ENCODE measurements at places on chromosomes 3 and 15. TPM values are rescaled to one million over a fixed set of nuclear protein-coding genes. Genes with fewer than 3 reads are reported as not detected.

DNA sequence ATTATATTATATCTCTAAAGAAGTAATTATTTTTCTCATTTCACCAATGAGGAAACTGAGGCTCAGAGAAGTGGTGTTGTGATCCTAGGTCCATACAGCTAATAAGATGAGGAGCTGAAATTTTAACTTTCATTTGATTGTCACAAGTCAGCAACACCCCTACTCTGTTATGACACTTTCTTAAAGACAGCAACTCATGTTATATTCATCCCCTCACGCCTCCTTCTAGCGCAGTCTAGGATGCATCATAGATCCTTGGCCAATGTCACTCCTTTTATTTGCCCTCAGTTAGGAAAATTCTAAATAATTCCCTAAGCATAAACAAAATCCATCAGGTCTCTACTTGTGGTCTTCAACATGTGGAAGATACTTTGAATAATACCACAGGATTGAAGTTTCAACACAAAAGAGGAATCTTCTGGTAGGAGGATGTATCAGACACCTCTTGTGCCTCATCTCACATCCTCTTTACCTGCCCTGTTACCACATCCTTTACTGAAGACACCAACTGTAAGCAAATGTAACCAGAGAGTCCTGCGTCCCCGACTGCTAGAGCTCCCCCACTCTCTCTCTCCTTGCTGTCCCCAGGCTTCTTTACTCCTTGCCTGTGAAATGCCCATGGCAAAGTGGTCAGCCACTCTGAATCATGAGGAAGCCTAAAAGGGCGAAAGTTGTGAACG is 53.7 kb downstream of the TRIM42 start:
- no peak for DNase-seq

DNA sequence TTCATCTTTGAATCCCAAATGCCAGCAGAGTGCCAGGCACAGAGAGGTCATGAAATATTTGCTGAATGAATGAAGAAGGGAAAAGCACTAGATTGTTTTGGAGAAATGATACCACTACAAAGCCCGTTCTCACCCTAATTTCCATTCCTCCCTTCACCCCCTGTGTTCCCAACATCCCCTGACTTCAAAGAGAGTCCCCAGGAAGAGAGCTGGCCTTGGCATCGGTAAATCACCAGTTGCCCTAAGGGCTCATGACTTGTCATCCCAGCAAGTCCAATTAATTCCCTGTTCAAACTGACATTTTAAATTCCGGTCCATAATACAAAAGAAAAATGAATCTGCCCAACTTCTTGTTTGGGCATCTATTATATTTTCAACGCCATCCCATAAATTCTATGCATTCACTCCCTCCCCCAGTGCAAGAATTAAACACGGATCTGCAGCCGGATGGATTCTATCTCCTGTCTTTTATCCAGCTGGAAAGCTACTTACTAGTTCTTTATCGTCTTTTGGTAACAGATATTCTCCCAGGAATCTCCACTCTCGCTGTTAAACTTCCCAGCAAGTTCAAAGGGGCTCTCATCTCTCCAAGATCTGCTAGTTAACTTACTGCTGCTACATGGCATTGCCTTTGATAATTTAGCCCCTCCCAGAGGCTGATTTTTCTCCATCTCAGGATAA is 63.9 kb upstream of the TSC22D2 start:
- no peak for DNase-seq

- no peak for DNase-seq
Observed at GRCh38 chr3:110341047-110341446, 730.6 kb upstream of the NECTIN3 start.

- no peak for DNase-seq
Observed at GRCh38 chr15:39315206-39315850, 265.6 kb upstream of the THBS1 start.

- DNase-seq: no peak
Observed at GRCh38 chr3:137789236-137789635, 25.1 kb downstream of the SOX14 start.

DNA sequence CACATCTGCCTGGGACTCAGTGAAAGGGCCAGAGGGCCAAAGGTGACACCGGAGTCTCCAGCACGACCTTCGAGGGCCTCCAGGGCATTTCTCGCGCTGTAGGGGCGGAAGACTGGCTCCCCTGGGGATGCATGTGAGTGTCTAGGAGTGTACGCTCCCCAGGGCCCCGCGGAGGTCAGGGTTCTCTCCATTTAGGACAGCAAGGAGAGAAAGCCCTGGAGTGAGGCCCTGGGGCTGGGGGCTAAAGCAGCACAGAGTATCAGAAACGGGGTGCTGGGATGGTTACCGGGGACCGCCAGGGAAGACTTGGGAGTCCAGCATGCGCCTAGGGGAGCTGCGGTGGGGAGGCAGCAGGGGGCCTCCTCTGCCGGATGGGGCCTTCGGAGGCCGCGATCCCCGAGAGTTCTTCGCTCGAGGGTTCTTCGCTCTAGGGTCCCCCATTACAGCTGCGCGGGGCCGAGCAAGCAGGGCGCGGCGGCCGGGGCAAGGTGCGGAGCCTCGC is 595 bp upstream of the APBA2 start:
- no peak for DNase-seq

GRCh38 chr3:148642616-148643015 is 55.1 kb upstream of the AGTR1 start:
- DNase-seq: no peak

DNA sequence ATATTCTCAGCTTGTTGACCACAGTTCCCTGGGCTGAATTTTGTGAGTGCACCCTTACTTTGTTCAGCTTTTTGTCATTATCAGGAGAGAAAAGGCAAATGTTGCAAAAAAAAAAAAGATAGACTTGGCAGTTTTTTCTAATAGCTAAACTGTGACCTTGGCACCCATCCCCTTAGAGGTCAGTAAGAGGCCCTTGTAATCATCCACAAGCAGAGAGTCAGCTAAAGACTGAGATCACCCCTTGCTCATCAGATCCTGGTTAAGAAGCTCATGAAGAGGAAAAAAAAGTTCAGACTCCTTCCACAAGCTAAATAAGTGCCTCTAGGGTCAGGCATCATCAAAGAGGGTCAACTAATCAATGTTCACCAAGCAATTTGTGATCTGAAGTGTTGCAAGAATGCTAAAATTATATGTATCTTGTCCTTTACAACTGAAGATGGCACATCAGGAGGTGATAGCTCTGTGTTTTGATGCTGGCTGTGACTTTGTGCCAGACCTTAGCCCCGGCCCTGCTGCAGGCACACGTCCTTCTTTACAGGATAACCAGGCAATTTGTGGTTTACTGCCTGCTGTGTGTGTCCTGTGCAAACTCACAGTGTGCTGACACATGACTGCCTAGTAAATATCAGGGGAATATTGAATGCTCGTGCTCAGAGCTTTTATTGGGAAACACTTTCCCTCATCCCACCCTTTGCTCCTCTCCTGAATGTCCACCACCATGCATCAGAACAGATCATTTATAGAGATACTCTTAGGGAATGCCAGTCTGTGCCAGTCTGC is 262.9 kb downstream of the IL5RA start:
- DNase-seq: no peak

GRCh38 chr3:3744826-3745225 is 54.4 kb upstream of the LRRN1 start:
- no peak for DNase-seq

GRCh38 chr15:79076661-79077060 is 13.9 kb downstream of the RASGRF1 start:
- no peak for DNase-seq

GRCh38 chr3:69088063-69088462 is 3.3 kb downstream of the ARL6IP5 start:
- DNase-seq: no peak

- DNase-seq: no peak
Observed at GRCh38 chr15:43299411-43299810, 31.0 kb downstream of the LCMT2 start.

DNA sequence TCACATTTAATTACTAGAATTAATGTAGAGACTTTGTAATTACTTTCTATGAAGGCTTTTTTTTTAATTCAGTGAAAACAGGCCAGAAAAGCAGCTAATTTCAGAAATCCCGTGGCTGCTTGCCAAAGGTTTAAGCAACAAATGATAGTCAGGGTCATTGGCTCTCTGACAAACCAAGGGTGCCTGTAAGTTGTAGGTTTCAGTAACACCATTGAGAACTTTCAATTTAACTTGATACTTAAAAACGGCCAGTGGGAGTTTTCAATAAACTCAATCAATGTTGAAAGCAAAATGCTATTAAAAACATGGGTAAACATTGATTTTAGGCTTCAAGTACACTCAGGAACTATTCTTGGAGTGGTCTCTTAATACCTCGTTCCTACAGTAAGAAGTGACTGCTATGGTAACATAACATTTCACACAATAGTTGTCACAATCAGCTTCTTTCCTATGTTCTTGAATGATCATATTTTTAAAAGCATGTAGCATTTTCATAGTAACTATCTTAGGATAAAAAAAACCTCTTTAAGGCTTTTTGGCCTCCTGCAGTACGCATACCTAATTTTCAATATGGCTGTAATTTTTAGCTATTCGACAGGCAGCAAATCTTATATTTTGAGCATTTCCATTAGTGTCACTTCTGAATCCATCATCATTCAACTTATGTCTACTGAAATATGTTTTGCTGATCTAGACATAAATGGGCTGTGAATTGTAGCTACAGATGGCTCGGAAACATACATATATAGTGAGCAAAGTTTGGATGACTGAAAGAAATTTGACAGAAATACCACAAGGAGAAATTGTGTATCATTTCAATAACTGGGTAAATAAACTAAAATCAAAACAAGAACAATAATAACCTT is 592.1 kb upstream of the GBE1 start:
- DNase-seq: peak; percentile 54

GRCh38 chr3:194592798-194593752 is 40.1 kb downstream of the TMEM44 start:
- no peak for DNase-seq

- peak; percentile 34 for DNase-seq
Observed at GRCh38 chr3:10517627-10518026, 12.2 kb upstream of the ATP2B2 start.

GRCh38 chr3:62965311-62965710 is 90.1 kb upstream of the CADPS start:
- no peak for DNase-seq

- DNase-seq: no peak
Observed at GRCh38 chr3:37543666-37544065, 318.0 kb upstream of the CTDSPL start.

DNA sequence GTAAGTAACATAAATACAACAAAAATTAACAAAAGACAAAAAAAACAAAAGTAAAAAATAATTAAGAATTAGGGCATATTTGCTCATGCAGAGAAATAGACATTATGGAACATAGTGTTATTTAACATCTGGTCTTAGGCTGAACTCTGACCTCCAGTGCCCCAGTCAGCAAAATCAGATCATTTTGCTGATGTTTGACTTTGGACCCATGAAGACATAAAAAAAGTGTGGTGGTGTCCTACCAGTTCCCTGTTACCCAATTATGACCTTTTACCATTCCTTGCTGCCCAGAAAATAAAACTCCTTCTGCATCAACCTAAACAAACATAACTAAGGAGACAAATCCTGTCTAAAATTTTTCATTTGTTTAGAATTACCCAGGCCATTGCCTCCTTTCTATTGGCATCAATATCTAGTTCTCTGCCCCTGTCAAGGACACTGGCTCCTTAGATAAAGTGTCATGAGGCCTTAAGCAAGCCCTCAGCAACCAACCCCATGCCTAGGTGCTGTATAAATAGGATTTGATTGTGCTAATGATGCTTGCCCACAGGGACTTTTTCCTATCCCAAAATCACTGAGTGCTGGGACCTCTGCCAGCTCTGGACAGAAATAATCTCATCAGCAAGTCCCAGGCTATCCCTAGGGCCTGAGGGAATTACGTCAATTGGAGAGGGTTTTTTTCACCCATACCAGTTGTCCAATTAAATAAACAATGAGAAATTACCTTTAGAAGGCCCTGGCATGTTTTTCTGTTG is 334.5 kb upstream of the UMPS start:
- DNase-seq: peak; percentile 67

GRCh38 chr15:60721707-60722106 is 242.8 kb upstream of the ICE2 start:
- no peak for DNase-seq

CHRM5 gene
- total RNA-seq: not detected

RETNLB gene
- not detected for total RNA-seq

LTF gene
- total RNA-seq: 1.7 TPM

BAHD1 gene
- total RNA-seq: 12.8 TPM

CGNL1 gene
- total RNA-seq: 42.9 TPM

ASB14 gene
- not detected for total RNA-seq

Data from left lobe of liver (tissue), 2 donors.